ENCODE measurements at places on chromosomes 3 and 15.

- no peak for DNase-seq
Observed at GRCh38 chr3:187950671-187951070, 203.3 kb upstream of the LPP start.

DNA sequence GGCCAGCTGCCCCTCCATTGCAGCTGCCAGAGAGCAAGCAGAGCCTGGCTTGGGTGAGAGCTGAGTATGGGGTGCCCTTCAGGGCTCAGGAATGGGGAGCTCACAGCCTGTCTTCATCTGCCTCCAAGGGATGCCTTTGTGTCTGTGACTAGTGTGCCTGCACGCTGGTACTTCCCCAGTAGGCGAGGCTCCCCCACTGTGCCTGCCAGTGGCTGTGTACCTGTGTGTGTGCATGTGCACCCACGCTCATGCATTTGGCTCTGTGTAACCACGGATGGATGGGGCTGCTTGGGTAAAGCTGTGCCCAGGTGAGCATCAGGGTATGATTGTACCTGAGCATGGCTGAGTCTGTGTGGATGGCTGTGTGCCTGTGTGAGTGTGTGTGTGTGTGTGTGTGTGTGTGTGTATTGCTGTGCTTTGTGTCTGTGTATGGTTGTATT is 2.3 kb upstream of the GRM2 start:
- DNase-seq: no peak

GRCh38 chr3:159432682-159433340 is 555.8 kb upstream of the IL12A start:
- DNase-seq: no peak

- DNase-seq: no peak
Observed at GRCh38 chr3:86381247-86381646, 609.7 kb downstream of the VGLL3 start.

GRCh38 chr15:36632226-36632625 is 52.8 kb downstream of the CDIN1 start:
- DNase-seq: no peak

- DNase-seq: no peak
Observed at GRCh38 chr3:171967137-171967783, 72.1 kb upstream of the FNDC3B start.

DNA sequence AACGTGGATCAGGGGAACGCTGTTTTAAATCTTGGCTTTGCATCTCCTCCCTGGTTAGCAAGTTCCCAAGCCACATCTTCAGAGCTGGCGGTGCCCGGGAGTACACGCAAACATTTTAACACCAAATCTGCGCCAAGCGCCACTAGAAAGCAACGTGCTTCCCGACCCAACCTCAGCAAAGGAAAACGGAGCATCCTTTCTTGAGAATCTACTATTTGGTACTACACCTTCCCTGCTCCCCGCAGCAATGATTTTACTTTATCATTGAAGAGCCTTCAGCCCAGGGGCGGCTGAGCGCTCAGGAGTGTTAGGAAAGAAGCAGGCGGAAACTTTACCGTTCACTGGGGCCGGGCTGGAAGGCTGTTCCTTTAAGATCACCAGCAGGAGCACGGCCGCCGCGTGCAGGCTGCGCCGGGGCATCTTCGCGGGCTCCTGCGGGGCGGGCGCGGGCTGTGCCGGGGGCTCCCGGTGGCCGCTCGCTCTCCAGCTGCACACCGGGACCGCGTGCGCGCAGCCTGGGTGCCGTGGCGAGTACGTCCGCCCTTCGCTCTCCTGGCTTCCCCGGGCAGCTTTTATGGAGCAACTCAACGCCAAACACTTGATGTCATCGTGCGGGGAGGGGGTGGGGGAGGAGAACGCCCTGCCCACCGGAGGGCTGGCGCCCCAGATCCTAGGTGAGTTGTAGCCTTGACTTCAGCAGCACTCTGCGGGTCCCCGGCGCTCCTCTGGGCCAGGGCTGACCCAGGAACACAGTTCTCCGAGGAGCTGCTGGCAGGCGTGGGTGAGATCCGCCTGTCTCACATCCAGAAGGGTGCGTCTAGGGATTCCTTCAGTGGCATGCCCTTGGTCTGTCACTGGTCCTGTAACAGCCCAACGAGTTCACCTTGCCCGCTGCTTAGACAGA is at the start of gene CA12:
TSS of gene CA12 (minus strand) at position 546 of the 904 bp plus-strand sequence. CDS start at position 420, 126 bp downstream.
- DNase-seq: no peak

DNA sequence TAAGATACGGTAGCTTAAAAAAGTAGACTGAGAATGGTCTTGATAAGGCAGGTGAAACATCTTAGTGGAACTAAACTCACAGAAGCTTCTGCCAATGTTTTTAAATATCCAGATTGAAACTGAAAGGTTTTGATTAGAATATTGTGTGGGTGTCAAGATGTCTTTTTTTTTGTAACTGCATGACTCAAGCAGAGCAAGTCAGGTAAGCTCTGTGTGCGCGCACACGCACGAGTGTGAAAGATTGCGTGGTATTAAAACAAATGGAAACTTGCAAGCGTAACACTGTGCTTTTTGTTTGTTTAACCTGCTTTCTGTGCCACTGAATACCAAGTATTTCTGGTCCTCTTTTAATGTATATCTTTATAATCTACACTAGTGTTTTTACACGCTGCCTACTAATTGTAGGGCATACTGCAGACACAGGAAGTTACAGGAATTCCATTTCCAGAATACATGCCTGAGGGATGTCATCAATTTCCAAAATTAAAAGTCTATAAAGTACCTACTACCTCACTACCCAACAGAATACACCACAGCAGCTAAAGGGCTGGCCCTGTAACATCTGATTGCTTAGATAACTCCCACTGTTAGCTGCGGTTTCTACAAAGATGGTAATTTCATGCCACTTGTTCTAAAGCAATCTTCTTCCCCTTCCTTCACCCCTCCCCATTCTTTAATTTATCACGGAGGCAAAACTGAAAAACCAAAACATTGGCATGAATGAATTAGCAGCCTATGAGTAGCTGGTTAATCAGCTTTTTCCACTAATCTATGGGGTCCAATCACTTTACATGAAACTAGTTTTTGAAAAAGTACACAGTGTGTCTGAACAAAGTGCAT is 472.8 kb downstream of the SHQ1 start:
- DNase-seq: no peak

DNA sequence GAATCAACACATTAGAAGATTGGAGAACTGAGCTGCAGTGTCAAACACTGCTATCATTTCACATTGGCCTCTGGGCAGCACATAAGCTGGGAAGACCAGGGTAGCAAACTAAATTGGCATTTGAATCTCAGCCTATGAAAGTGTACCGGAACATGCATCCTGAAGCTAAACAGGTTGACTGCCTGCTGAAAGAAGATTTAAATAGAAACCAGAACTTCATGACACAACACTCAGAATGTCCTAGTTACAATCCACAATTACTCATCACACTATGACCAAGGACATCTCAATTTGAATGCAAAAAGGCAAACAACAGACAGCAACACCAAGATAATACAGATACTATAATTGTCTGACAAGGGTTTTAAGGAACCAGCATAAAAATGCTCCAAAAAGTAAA is 26.2 kb downstream of the TM2D3 start:
- no peak for DNase-seq

GRCh38 chr15:78301828-78302227 is 2.4 kb upstream of the SKIC8 start:
- no peak for DNase-seq

DNA sequence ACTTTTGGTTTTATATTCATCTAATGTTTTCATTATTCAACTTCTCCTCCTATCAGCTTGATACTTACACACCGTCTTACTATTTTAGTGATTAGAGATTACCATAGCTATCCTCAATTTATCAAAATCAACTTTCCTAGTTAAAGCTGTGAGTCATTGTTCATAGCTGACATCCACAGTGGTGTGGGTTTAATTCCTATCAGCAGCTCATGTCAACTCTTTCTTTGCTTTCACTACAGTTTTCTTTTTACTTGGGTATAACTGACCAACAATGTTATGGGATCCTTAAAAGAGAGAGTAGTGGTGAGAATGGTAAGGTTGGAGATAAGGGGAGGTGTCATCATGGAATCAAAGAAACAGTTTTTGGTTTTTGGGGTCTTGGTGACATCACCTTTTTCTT is 112.7 kb downstream of the NFKBIZ start:
- DNase-seq: no peak

- no peak for DNase-seq
Observed at GRCh38 chr15:61659566-61660190, 400.6 kb downstream of the VPS13C start.

DNA sequence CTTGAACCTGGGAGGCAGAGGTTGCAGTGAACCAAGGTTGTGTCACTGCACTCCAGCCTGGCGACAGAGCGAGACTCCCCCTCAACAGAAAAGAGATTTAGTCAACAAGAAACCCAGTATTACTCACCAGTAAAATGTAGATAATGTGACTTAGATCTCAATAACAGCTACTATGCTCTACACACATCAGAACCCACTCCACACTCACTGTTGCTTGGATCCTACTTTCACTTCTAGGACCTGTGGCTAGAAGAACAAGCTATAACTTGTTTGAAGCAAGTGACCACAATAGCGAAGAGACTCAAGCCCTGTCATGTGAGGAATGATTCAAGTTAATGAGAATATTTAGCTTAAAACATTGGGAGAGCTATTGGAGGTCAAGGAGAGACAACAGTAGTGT is 100.7 kb downstream of the ANXA2 start:
- DNase-seq: no peak

GRCh38 chr3:172442606-172443005 is 5.7 kb downstream of the GHSR start:
- no peak for DNase-seq

GRCh38 chr3:40623567-40623966 is 98.8 kb downstream of the ZNF621 start:
- peak; percentile 44 for DNase-seq

- DNase-seq: no peak
Observed at GRCh38 chr15:70477750-70478250, 285.6 kb downstream of the UACA start.

- DNase-seq: no peak
Observed at GRCh38 chr3:61574854-61575253, 13.5 kb downstream of the PTPRG start.

GRCh38 chr3:8885536-8886316 is 77.5 kb downstream of the RAD18 start:
- no peak for DNase-seq

DNA sequence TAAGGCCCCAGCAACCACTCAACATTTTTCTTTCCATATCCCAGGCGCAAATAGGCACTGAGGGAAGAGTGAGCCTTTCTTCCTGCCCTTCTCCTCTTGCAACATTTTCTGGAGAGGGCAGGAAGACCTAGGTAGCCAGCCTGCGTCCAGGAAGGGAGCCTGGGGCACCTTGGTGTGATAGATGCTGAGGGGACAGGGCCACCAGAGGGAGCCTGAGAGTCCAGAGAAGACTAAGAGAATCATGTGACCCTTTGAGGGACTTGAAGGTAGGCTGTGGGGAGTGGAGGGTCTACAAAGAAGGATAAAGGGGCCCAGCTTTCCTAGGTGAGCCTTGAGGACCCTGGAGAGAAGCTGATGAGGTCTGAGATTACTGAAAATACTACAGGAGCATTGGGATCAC is 346.6 kb downstream of the CNTN6 start:
- no peak for DNase-seq

DNA sequence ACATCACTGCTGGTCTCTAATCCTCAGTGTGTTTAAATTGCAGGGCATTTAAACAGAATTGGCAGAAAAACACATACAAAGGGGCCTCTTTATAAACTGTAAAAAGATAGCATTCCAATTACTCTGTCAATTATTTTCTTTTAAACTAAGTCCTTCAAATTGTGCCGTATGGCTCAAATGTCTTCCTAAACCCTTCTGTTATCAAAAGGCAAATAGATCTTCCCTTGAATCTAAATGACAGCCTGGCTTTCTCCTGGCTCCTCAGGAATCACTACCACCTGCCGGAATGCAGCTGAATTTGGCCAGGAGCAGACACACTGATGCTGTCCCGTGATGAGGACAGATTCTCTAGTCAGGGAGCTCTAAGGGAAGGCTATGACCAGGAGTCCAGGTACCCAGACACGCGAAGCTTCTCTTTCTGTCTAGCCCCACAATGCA is 85.6 kb downstream of the IGF2BP2 start:
- no peak for DNase-seq

- no peak for DNase-seq
Observed at GRCh38 chr3:129345971-129346370, 67.3 kb downstream of the HMCES start.

- DNase-seq: no peak
Observed at GRCh38 chr3:169744366-169745054, 20.4 kb downstream of the TERC start.

- no peak for DNase-seq
Observed at GRCh38 chr15:80424381-80424780, 20.2 kb downstream of the ARNT2 start.

DNA sequence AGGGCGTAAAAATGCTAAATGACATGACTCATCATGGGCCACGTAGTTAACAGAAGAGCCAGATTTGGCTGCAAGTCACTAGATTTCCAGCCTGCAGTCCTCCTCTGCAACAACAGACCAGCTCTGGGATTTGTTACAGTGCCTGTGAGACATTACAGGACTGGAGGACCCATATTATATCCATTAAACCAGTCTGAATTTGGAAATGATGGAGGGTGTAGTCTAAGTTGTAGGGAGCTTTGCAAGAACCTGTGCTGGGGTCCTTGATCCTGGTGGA is 10.8 kb downstream of the ZNF774 start:
- no peak for DNase-seq

GRCh38 chr15:56919031-56919608 is 676 bp downstream of the TCF12 start:
- peak; percentile 18 for DNase-seq

DNA sequence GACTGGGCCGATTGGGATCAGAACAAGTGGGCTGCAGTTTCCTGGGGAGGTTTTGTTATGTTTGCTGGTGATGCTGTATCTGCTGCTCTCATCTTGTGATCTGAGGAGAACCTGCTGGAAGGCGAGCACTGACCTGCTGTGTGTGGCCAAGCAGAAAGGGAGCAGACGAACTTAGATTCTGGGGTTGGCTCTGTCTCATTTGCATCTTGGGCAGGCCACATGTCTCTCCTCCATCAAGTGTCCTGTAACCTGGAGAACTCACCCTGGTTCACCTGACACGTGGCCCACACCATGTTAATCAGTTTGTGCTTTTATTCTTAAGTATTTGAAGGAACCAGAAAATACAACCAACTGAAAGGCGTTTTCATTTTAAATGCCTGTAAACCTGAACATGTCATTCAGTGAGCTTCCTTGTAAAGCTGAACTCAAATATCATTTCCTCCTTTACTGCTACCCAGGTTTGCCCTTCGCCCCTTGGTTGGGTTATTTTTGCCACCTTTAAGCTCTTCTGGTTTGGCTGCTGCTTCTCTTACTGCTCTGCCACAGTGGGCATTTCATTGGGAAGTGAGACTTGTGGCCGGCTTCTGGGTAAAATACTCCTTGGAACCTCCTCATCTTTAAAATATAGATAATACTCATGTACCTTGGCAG is 33.5 kb upstream of the TRAK1 start:
- DNase-seq: no peak

DNA sequence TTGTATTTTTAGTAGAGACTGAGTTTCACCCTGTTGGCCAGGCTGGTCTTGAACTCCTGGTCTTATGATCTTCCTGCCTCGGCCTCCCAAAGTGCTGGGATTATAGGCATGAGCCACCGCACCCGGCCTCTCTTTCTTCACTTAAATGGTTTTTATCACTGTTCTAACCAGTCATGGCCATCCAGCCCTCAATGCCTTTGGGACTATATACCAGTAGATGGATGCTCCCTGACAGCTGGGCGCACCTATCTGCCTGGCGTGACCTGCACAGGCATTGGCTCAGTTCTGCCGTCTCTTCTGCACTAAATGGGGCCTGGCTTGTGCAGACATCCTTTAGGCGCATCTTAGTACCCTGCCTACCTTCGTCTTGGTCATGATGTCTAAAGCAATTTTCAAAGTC is 233.4 kb downstream of the ADAMTS17 start:
- no peak for DNase-seq

Data from NK-92 treated with Interleukin-12 subunit alpha and Interleukin-12 subunit beta, amount 100 ng/mL, for 24 hours (cell line).